Suppressor macrophage treated with lipopolysaccharide for 1 hour (primary cell): ENCODE measurements at places on chromosomes 3 and 15.

GRCh38 chr15:91559066-91559465 is 294.4 kb upstream of the SLCO3A1 start:
- DNase-seq = no peak

DNA sequence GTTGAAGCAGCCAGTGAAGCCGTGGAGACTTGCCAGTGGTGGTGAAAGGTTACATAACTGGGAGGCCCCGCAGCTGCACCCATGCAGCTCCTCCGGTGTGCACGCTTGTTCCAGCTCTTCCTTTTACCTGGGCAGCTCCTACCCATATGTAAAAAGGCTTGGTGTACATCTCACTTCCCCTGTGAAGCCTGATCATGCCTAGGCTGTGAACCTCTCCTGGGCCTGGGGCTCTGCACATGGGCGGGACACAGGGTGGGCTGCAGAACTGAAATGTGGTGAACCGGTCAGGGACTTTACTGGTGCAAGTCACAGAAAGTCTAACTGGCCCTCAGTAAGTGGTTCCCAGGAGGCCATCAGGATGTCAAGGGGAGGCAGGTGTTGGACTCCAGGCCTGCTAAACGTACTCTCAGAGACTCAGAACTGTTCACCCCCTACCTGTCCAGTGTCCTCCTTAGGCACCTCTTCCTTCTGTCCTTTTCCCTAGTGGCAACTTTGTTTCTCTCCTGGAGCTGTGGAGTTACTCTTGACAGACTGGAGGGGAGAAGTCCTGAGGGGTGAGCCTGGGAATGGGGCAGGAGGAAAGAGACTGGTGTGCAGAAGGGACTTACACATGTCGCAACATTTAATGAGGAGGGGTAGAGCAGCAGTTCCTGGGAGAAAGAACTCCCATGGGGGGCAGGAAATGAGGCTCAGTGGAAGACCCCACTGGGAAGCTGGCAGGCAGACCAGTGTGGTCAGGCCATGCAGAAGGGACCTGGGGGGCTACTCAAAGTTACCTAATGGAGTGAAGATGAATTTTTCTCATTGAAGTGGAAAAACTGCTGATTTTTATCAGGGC is 148.1 kb downstream of the EEFSEC start:
- no peak for DNase-seq

- no peak for DNase-seq
These were observed 46.1 kb upstream of the FGD5 start for GRCh38 chr3:14772533-14773138.

- no peak for DNase-seq
These were observed 44.6 kb downstream of the CDC25A start for GRCh38 chr3:48143567-48143966.

DNA sequence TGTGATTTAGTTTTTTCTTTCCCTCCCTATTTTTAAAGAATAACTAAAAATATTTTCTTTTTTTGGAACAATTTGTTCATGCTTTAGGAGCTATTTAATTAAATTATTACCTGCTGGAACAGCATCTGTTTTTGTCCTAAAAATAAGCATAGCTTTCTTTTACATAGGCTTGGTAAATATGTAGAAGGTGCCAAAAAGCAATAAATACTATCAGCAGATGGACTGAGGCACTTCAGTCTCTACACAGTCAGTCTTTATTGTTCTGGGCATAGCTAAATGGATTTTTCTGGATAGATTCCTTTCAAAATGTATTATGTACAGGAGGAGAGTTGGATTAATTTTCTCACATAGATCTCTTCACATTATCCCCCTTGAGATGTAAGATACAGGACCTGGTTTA is 223.5 kb downstream of the NAALADL2 start:
- no peak for DNase-seq

GRCh38 chr15:29866337-29866736 is 44.1 kb upstream of the TJP1 start:
- DNase-seq = no peak

GRCh38 chr3:126111566-126112475 is 27.9 kb upstream of the SLC41A3 start:
- no peak for DNase-seq
